ENCODE measurements at places on chromosomes 12 and 14. TPM values are rescaled to one million over a fixed set of nuclear protein-coding genes. Genes with fewer than 3 reads are reported as not detected.

The DGKA gene
- polyA plus RNA-seq, result 53.6 TPM

The OR6C76 gene
- not detected for polyA plus RNA-seq

The BTBD7 gene
- 22.4 TPM for polyA plus RNA-seq

The TMPRSS12 gene
- polyA plus RNA-seq, result not detected

The PCED1B gene
- polyA plus RNA-seq, result 1.1 TPM

The CIDEB gene
- 0.31 TPM for polyA plus RNA-seq

The LRRK2 gene
- 2.6 TPM for polyA plus RNA-seq

The SOAT2 gene
- not detected for polyA plus RNA-seq

The KLRC4 gene
- polyA plus RNA-seq, result not detected

The OR6C2 gene
- not detected for polyA plus RNA-seq

The TCHP gene
- polyA plus RNA-seq, result 7.6 TPM

The SERPINA6 gene
- polyA plus RNA-seq, result not detected

The CEBPE gene
- not detected for polyA plus RNA-seq

The KLRF1 gene
- not detected for polyA plus RNA-seq

GRCh38 chr12:42853370-42854140 is 264.0 kb upstream of the PRICKLE1 start:
- no peak for DNase-seq

DNA sequence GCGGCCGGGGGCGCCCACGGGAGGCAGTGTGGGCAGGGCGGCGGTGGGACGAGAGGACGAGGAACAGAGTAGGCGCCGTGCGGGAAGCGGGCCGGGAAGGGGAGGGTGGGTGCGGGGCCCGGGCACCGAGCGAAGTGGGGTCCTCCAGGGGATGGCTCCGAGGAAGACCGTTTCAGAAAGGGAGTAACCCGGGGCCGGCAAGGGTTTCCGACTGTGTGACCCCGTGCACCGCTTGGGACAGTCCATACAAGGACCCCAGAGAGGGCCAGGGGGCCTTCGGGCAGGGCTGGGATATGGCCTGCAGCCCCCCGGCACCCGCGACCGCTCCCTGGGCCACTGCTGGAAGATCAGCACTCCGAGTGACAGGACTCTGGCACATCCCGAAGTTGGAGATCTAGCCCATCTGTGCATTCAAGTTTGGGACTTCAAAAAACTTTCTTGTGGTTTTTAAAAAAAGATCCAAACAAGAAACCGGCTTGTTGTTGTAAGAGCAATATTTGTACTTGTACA is 448 bp downstream of the TSPAN9 start:
- DNase-seq, result no peak

- no peak for DNase-seq
Observed at GRCh38 chr14:89544636-89545301, 127.7 kb upstream of the FOXN3 start.

DNA sequence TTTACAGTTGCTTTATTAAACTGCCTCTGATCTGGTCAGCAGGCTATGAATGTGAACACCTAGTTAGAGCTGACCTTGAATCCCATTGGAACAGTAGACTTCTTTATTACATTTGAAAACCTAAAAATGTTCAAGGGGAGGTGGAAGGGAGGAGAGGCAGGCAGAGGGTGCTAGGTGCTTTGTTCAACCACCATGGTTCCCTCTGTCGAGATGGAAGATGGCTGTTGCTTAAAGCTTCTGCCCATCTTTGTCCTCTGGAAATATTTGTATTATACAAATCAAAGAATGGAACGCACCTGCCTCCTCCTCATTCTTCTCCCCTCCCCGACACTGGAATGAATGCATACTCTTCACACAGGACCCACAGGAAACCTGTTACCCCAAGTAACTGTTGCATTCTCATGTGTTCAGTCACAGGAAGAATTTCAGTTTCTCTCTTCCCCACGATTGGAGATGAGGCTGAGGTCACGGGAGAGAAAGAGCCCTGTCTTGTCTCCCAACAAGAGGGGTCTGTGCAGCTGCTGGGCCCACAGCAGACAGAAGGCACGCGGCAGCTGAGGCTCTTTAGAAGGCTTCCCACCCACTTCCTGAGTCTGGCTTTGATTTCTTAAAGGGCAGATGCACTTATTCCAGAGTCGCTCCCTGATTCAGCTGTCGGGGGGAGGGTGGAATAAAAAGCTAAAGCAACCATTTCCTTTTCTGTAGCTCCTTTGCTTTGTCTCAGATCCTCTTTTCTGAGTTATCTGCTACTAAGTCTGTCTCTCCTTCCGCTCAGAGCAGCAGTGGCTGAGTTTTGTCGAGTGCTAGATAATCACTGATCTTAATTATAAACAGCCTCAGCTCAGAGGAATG is 217.9 kb upstream of the BTG1 start:
- no peak for DNase-seq

DNA sequence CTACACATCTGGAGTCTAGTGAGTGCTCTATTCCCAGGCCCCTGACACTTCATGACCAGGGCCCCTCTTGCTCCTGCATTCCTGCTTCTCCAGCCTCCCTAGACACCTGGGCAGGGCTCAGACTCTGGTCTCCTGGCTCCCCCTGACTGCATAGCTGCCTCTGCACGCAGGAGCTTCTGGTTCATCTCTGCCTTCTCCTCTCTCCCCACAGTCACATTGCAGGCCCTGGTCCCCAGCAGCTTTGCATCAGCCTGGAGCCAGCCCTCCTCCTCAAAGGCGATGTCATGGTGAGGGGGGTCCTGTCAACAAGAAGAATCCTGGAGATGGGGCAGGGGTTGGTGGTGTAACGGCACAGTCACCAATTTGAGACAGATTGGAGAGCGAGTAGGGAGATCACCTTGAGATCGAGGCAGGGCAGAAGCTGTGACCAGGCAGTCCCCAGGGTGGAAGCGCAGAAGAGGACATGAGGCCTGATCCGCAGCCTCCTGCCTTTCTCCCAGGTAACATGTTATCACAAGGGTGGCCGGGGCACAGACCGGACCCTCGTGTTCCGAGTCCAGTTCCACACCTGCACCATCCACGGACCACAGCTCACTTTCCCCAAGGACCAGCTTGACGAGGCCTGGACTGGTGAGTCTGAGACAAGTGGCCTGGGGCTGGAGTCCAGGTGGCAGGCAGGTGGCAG is 8.1 kb downstream of the TNS2 start:
- no peak for DNase-seq

DNA sequence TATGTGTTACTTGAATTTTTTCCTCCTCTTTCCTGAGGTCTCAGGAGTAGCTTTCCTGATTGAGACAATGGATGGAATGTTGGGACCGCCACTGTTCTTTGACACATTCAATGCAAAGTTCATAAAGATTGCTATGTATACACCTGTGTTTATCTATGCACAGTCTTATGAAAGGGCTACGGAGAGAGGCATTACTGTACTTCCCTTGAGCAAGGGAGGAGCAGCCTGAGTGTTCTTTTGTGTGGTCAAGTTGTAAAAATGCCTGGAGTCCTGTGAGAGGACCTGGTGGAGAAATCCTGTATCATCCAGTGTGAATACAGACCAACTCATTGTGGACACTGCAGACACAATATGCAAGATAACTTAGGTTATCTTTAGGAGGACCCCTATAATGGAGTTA is 1.2 kb downstream of the SRGAP1 start:
- no peak for DNase-seq

GRCh38 chr14:73467377-73467776 is 9.0 kb upstream of the NUMB start:
- DNase-seq, result no peak

GRCh38 chr12:12319451-12320183 is 30.4 kb downstream of the MANSC1 start:
- no peak for DNase-seq

GRCh38 chr14:97023871-97024270 is 226.7 kb downstream of the VRK1 start:
- no peak for DNase-seq

GRCh38 chr14:53871951-53872350 is 84.7 kb downstream of the BMP4 start:
- no peak for DNase-seq

- DNase-seq, result no peak
Observed at GRCh38 chr12:8847435-8847834, 25.0 kb downstream of the A2ML1 start.

DNA sequence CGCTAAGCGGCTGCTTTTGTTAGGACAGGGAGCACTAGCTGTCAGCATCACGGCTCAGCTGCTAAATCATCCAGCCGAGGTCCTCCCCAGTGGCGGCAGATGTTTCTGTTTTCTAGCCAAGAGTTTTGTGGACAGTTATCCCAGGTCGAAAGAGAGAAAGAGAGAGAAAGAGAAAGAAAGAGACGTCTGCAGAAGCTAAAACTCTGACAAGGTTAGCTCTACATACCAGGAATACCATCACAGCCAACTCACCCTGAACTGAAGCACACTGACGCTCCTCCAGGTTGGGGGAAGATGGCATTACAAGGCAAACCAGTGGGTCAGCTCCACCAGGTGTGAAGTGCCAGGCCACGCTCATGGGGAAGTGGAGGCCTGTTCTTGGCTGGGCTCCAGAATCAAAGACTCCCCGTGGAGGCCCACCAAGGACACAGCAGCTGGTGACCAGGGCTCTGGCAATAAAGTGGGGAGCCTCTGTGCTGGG is 64.9 kb upstream of the DICER1 start:
- no peak for DNase-seq

GRCh38 chr14:42323426-42323825 is 716.8 kb downstream of the LRFN5 start:
- no peak for DNase-seq

DNA sequence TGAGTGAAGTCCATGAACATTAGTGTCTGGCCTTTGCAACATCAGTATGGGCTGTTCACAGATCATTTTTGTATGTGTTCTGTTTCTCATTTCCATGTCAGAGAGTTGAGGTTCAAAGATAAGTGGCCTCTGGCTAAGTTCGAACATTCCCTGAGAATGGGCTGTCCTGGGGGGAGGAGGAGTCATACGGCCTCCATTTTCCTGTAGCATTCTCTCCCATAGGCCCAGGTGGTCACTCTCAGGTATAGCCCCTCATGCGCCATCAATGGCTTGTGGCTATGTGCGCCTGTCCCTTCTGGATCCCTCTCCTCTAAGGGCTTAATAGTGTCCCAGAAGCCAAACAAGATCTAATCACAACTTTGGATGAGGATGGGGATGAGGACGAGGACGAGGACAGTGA is 165.0 kb downstream of the PAX9 start:
- no peak for DNase-seq

- DNase-seq, result no peak
Observed at GRCh38 chr14:24147761-24148428, 597 bp downstream of the RNF31 start.

- peak; percentile 80 for DNase-seq
Observed at GRCh38 chr12:118307069-118307954, 65.4 kb downstream of the TAOK3 start.

- peak; percentile 41 for DNase-seq
Observed at GRCh38 chr12:80472911-80473500, 29.0 kb downstream of the PTPRQ start.

DNA sequence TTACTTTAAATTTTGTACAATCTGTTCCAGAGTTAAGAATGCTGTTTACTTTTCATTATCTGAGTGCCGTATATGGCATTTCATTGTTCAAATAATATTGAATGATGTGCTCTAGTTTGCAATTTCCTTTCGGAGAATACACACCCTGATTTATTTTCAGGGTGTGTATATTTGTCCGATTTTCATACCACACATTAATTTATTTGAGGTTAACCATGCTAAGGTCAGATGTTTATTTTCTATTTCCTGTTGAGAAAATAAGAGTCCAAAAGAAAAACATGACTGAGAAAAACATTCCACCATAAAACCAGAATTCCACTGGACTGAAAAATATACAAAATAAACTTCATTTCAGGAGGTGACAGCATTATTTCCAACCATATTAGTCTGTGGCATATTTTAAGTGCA is 64.2 kb upstream of the OVCH1 start:
- DNase-seq, result no peak

DNA sequence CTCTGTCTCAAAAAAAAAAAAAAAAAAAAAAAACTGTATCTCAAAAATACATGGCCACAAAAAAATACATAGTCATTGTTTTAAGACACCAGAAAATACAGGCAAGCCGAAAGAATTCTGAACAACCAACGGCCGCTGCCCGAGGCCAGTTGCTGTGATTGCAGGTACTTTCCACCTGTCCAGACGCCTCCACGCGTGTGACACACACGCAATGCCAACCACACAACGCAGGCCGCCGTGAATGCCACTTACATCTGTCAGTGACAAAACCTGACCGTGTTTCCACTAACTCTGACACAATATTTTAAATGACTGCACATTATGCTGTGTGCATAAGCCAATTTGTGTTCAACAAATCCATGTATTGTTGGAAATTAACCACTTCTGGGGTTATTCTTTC is 22.4 kb upstream of the INF2 start:
- no peak for DNase-seq

- no peak for DNase-seq
Observed at GRCh38 chr12:26281320-26281719, 85.9 kb downstream of the SSPN start.

DNA sequence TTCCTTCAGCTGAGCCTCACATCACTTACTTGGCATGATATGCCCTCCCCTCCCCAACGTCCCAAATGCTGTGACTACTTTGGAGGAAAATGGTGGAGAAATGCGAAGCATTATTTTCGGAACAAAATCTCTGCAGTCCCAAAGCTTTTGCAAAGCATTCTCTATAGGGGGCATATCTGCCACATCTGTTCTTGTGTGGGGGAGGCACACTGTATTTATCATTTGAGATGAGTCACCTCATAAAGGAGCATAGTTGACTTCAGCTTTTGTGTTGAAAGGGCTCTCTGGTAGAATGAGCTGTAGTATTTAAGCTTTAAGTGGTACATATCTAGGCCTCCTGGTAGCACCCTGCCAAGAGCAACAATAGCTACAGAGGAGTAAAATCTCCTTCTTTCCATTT is 447.5 kb downstream of the ADAMTS20 start:
- no peak for DNase-seq

DNA sequence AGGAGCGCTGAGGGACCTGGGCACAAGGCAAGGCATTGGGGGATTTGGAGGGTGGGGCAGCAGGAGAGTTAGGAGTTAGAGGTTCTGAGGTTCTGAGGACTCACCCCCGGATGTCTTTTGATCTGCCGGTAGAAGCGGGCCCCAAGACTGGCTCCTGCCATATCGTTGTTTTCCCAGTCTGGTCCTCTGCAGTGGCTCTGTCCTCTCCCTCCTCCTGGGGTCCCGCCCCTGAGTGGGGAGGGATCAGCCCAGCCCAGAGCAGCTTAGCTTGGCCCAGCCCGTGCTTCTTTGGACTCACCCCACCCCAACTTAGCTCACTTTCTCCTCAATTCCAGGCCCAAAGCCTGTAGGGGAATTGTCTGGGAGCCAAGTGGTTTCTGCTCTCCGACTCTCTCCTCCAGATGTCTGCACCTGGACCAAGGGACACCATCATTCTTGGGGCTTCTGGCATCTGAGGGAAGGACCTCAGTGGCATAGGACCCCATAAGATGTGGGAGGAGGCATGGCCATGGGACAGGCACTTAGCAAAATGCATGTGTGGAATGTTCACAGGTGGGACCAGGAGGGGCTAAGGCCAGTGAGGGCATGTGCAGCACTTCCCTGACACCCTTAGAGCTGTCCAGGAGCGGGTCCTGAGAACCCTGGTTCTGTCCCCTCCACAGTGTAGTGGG is 7.5 kb downstream of the SHMT2 start:
- no peak for DNase-seq

GRCh38 chr14:92248696-92249095 is 74.3 kb upstream of the SLC24A4 start:
- DNase-seq, result no peak
